Thoracic aorta (tissue), 2 donors: ENCODE measurements at places on chromosomes 5 and 9. TPM values are rescaled to one million over a fixed set of nuclear protein-coding genes. Genes with fewer than 3 reads are reported as not detected.
A peak's percentile ranks its signal among the peaks of the same experiment; 100 is the strongest.

NSG2 gene
- not detected for total RNA-seq

PCDH1 gene
- 43.4 TPM for total RNA-seq

RAPGEF1 gene
- 73.0 TPM for total RNA-seq

AGXT2 gene
- not detected for total RNA-seq

FGF1 gene
- 56.7 TPM for total RNA-seq

SQSTM1 gene
- 375 TPM for total RNA-seq

FAM78A gene
- 5.0 TPM for total RNA-seq

PAEP gene
- not detected for total RNA-seq

COL23A1 gene
- total RNA-seq, result 2.5 TPM

DNA sequence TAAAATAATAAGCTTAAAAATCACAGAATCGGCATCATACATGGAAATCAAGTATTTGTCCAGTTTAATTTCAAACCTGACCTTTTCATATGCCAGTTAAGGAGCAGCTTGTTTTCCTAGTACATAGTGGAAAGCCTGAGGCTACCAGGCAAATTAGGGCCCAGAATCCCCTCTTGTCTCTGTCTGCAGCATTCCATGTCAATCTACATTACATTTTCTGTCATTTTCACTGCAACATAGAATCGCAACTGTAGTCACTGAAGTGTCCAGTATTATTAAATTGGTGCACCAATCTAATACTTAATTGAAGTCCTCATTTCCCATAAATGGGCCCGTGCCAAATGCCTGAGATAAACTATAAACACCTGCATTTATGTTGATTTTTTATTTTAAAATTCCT, 1352.2 kb upstream of the ACO1 start:
- DNase-seq, result no peak

- DNase-seq, result no peak
These were observed 22.4 kb downstream of the EFCAB9 start for GRCh38 chr5:172216345-172216744.

DNA sequence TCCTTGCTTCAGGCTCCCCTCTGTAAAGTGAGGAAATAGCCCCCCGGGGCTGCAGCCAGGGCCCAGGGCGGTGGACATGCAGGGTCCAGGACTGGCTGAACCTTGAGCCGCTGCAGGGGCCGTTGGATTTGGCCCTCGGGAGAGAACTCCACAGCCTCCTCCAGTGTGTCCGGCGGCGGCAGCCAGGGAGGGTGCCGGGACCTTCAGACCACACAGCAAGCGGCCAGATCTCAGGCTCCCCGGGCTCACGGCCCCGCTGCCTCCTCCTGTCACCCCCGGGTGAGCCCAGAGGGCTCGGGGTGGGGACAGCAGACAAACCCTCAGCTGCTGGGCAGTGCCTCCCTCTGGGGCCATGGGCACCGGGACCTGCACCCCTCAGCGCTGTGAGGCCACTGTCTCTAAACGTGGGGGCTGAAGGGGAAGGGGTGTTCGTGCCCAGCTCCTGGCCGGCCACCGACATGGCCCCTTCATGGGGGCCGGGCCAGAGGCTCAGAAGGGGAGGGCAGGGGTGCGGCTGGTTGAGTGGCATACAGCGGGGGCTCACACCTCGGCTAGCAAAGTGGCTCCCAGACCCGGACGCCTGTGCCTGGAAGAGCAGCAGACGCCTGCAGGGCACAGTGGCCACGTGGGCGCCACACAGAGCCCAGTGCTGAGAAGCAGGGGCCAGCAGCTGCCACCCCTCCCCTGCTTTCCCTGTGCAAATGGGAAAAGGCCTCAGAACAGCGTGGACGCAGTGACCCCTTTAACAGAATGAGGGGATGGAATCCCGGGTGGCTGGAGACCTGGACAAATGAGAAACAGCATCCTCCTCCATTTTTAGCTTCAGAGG, 19.7 kb downstream of the SLC9A3 start:
- no peak for DNase-seq

DNA sequence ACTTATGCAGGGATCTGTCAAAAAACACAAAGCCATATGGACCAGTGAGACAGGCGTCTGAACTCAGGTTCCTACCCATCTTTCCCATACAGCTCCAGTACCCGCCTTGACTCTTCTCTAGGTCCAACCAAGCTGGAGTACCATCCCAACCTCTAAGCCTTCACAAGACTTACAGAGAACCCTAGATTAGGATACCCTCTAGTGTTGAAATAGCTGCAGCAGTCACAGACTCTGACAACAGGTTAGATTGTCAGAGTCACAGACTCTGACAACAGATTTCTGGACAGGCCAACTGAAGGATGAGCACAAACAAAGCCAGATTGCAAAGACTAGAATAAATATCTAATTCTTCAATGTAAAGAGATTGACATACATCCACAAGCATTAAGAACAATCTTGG, 266.1 kb downstream of the GRIA1 start:
- DNase-seq, result no peak

DNA sequence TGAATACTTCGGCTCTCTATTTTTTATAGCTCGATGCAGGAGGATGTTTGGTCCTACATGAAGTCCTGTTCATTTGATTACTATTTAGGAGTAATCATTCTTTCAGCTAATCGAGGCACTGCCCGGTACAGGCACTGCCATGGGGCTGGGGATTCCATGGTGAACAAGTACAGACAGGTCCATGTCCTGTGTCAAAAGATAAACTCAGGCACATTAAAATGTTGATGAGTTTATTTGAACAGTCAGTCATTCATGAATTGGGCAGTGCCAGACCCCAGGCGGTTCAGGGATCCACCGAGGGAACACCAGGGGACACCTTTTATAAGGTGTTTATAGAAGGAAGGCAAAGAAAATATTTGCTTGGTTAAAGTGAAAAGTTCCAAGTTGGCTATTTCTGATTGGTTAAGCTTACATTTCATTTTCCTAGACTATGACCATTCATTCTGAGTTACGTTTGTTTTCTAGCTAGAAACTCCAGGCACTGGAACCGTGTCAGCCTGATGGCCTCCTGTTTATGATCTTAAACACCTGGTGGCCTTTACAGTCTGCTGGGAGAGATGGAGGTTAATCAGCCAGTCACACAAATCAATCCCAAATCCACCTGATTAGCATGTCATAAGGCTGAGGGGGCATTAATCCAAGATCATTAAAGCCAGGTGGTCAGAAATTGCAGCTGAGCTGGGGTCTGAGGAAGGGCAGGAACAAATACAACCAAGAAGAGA, 47.0 kb upstream of the TDRD7 start:
- no peak for DNase-seq

- no peak for DNase-seq
These were observed 43.6 kb upstream of the RAD23B start for GRCh38 chr9:107239474-107239873.

DNA sequence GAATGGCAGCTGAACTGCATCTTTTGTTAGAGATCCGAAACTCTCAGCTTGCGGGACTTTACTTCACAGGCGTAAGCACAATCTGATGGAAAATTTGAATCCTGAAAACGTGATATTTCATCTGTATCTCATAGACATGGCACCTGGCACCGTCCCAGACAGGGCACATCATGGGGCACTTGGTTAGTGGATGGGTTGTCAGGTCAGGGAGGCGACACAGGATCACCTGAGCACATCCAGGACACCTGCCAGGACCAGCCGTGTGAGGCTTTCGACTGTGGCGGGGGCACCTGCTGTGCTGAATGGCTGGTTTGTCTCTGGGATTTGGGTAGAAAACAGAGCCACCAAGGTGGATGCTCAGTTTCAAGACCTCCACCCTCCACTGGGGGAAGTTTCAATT, 11.3 kb upstream of the ZFP62 start:
- no peak for DNase-seq

GRCh38 chr9:126144603-126145456, 181.8 kb upstream of the MVB12B start:
- DNase-seq, result no peak

- DNase-seq, result no peak
These were observed 78.6 kb upstream of the MYO10 start for GRCh38 chr5:17014686-17015085.

DNA sequence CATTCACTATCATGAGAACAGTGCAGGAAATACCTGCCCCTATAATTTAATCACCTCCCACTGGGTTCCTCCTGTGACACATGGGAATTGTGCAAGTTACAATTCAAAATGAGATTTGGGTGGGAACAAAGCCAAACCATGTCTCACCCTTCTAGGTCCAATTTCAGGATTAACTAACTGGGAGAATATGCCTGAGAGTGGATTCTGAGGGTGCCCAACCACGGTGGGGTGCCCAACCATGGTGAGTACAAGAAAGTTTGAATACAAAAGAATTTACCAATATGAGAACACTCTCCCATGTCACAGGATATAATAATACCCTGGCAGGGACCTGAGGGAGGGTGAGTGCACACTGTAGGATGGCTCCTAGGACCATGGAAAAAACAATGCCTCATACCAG, 17.2 kb upstream of the GDA start:
- DNase-seq, result no peak

GRCh38 chr9:129774791-129775447, 22.1 kb upstream of the PTGES start:
- no peak for DNase-seq

DNA sequence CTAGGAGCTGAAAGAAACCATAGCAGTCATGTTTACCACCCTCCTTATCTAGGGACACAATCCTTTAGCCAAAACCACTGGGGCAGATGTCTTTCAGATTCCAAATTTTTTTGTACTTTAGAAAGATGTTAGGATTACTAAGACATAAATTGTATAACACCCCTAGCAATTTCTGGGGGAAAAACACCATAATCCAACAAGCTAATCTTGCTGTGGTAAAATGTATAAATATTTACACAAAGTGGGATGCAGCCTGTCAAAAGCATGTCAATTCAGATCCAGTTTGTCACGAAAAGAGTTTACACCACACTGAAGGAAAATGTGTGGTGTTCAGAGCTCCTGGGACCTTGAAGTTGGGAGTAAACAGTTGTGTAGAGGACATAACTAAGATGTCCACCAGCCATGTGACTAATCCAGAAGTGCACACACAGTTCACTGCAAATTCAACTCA, 274.3 kb downstream of the ADAMTSL1 start:
- no peak for DNase-seq

- no peak for DNase-seq
These were observed 125.2 kb upstream of the CDH18 start for GRCh38 chr5:20113031-20113715.

GRCh38 chr5:94908889-94909480, 290.5 kb downstream of the SLF1 start:
- no peak for DNase-seq

DNA sequence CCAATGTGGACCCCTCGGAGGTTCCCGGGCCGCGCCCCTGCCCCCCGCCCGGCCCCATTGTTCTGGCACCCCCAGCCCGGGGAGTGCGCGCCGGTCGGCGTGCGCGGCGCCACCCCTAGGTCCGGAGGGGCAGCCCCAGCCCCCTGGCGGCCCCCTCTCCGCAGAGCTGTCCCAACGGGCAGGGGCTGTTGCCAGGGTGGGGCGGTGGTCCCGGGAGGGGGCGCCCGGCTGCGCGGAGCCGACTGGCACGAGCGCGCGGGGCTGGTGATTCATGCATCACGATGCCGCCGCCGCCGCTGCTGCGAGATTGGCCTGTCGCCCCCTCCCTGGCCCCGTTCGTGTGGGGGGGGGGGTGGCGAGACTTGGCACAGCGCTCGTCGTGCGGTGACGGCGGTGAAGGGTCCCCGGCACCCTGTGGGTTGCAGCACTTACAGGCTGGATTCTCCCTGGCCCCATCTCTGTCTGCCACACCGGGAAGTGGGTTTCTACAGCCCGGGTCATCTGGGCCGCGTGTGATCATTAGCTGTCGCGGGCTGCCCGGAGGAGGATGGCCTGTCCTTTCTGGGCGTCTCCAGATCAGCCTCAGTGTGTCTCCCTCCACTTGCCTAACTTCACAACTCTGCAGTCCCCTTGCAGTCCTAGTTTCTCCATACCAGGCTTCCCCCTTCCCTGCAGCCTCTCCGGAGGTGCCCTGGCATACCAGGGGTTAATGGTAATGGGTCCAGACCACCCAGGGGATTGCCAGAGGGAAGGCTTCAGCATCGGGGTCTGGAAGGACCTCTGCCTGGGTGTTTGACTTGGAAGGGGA, 858 bp downstream of the NCS1 start:
- no peak for DNase-seq

DNA sequence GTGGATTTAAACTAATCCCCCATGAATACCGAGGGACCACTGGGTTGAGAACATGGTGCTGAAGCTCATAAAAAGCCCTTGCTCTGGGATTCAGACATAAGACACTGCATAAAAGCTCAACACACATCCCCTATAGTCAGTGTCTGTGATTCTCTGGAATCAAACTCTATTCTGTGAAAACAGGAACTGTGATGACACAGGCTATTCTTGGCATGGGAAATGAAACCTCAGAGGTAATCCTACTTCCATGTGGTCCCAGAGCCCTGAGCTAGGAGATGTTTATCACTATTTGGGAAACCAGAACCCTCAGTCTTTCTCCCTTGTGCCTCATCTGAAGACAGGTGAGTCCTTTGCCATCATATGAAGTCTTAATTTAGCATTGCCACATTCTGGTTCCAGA, 135.4 kb upstream of the PRSS3 start:
- no peak for DNase-seq

GRCh38 chr9:136093995-136094881, 851 bp downstream of the NACC2 start:
- DNase-seq, result peak; percentile 42

GRCh38 chr5:21654-22233, 70.2 kb upstream of the PLEKHG4B start:
- DNase-seq, result no peak

DNA sequence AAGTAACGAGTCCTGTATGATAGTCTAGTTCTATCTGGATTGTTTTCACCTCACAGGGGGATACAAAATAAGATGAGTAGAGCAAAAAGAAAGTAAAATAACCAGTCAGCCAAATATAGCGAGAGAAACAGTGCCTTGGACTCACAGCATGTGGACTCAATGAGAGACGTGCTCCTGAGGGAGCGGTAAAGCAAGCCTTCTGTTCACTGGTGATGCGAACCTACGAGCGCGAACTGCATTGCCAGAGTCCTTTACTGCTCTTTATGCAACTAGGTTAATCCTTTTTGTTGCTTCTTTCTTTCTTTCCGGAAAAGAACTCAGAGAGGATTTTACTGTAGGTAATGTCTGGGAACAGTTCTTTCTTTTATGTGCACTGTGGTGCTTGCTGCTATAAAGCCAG, 132.7 kb downstream of the ANXA1 start:
- no peak for DNase-seq

DNA sequence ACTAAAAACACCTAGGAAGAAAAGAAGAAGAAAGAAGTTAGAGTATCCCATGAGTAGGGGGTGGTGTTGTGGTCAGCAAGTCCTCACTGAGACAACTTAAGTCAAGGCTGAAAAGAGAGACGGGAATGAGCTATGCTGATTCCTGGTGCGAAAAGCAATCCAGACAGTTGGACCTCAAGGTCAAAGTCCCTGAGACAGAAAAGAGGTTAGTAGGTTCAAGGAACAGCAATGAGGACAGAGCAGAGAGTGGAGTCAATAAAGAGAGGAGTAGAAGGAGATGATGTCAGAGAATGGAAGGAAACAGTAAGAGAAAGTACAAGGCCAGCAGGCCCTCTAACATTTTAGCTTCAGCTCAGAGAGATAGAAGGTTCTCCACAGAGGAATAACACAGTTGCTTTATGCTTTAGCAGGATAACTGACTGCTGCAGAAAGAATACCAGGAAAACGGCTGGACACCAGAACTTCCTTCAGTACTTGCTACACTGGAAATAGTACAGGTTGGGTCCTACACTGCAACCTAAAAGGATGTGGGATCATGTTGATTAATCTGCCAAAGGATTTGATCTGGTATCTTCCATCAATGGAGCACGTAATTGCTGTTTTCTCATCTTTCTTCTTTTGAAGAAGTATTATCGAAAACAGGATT, 43.6 kb downstream of the GNAQ start:
- no peak for DNase-seq
